ENCODE measurements at places on chromosomes 11 and 22.

DNA sequence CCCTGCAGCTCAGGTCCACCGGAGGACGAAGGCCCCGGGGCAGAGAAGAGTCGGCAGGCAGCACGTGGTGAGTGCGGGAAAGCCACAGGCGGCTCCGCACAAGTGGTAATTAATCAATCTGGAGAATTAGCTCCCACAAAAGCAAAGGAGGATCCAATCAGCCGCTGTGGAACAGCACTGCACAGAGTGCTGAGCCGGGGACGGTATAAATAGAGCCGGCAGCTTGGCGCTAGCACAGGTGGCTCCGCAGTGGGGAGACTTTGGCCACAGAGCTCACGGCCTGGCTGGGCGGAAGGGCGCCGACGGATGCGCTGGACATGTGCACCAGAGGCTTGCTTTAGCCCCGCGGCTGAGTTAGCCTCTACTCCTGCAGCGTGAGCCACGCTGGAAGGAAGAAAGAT lies 48.9 kb downstream of the IGSF9B start:
- no peak for DNase-seq

GRCh38 chr22:45218976-45219375 lies 21.7 kb downstream of the KIAA0930 start:
- DNase-seq, result no peak

GRCh38 chr11:36791957-36792356 lies 193.9 kb upstream of the RAG2 start:
- no peak for DNase-seq

DNA sequence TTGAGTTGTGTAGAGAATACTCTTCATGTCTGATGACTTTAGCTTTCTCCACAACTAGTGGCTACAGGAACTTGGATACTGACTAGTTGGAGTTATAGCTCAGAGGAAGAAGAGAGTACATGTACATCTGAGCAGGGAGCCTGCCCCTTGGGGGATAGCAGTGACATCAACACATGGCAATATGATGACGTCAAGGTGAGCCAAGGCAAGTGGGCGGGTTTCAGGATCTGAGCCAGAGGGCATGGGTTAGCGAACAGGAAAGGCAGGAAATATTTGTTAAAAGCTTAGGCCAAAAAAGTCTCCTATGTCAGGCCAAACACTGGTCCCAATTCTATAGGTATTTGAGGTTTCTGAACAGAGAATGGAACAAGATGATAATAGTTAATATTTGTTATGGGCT lies 42.0 kb upstream of the HORMAD2 start:
- DNase-seq, result no peak

DNA sequence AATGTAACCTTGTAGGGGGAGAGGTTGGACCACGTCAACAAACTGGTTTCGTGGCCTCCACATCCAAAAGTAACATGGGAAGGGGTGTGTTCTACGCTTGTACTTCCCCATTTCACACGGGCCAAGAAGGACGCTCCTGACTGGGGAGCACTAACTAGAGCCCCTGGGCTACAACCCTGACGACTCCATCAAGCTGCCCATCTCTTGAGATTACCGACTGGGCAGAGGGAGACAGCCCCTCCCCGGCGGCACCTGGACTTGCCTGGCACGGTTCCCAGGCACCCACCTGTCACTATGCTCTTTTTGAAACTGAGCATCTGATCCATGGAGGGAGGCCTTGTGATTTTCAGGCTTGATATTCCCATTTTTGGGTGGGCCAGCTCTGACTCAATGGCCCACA lies 68.5 kb downstream of the SHANK2 start:
- no peak for DNase-seq

GRCh38 chr11:108338750-108339149 lies 115.9 kb downstream of the ATM start:
- no peak for DNase-seq

- no peak for DNase-seq
Measured at GRCh38 chr22:26234296-26234695, 65.0 kb downstream of the SEZ6L start.

GRCh38 chr22:46453006-46453828 lies 84.2 kb downstream of the CELSR1 start:
- no peak for DNase-seq

- no peak for DNase-seq
Measured at GRCh38 chr11:3223932-3224381, 5.3 kb upstream of the MRGPRG start.

DNA sequence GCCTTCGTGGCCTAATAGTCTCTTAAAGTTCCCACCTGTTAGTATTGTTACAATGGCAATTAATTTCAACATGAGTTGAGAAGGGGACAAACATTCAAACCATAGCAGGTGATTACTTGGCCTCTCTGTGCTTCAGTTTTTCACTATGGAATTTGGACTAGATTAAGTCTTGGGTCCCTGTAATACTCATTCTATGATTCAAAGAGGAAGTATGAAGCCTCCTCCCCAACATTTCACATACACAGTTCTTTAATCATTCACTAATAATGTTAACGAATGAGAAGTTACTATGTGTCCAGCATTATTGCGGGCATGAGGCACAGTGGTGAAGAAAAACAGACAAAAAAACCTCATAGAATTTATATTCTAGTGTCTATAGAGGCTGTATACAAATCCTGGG lies 19.9 kb upstream of the USP47 start:
- DNase-seq, result no peak

DNA sequence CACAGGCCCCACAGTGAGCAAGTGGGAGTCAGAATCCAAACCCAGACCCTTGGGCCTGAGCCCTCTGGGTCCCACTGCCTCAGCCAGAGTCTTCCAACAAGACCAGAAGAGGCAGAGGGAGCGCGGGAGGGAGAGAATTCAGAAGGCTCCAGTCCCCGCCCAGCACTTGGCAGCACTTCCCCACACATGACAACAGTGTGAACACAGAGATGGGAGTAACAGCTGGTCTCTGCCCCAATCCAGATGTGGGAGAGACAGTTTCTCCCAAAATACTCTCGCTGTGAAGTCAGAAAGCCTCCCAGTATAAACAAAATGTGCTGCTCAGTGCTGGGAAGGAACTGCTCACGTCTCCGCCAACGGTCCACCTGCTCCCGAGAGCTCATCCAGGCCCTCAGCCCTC lies 219.9 kb downstream of the MN1 start:
- DNase-seq, result no peak

All from B cell (primary cell).